Tibial artery (tissue), 4 donors: ENCODE measurements at places on chromosomes 6 and 20.
A peak's percentile ranks its signal among the peaks of the same experiment; 100 is the strongest.

DNA sequence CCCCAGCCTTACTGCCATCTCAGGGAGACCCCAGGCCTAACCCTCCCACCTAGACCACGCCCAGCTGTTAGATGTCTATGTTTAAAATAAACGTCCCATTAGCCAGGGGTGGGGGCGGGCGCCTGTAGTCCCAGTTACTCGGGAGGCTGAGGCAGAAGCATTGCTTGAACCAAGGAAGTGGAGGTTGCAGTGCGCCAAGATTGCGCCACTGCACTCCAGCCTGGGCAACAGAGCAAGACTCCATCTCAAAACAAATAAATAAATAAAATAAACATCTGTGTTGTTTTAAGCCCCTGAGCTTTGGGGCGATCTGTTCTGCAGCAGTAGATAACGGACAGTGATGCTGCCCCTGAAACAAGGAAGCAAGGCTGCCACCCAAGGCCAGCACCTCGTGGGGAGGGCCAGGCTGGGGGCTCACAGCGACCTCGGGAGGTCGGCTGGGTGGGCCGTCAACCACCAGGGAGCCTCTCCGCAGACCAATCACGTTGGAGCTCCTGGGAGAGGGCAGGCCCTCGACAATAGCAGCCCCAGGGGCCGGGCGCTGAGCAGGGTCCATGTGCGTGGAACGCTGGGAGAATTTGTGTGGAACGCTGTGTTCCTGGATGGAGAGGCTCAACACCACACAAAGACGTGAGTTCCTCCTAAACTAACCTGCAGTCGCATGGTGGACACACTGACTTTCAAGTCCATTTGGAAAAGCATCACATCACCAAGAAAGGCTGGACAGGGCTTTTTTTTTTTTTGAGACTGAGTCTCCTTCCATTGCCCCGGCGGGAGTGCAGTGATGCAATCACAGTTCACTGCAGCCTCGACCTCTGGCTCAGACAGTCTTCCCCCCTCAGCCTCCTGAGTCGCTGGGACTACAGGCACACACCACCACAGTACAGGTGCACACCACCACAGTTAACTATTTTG is 1.0 kb upstream of the HELZ2 start:
- no peak for DNase-seq

DNA sequence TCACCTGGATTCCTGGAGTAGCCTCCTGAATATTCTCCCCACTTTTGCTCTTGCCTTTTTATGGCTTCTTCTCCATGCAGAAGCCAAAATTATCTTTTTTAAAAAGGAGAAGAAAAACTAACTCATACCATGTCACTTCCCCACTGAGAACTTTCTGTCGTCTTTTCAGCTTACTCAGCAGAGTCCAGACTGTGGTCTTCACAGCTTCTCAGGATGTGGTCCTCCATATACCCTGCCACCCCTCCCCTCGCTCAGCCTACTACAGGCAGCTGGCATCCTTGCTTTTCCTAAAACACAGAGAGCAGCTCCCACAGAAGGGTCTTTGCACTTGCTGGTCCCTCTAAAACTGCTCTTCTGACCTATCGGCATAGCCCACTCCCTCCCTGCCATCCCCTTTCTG is 89.4 kb upstream of the ISM1 start:
- no peak for DNase-seq

DNA sequence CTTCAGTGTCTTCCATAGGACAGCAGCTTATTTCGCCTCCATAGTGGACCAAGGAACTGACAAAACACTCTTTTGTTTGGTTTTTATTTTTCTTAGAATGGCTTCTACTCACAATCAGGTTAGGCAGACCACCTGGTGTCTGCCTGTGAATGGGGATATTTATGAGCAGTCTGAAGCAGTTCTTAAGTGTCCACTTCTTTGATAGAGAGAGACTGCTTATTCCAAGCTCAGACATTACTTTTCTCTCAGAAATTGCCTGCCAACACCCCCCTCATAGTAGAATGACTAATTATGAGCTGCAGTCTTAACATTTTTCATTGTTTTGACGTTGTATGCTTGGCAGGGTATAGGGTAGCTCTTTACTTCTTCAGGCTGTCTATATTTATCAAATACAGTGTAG is 174.7 kb downstream of the ZFAND3 start:
- no peak for DNase-seq

DNA sequence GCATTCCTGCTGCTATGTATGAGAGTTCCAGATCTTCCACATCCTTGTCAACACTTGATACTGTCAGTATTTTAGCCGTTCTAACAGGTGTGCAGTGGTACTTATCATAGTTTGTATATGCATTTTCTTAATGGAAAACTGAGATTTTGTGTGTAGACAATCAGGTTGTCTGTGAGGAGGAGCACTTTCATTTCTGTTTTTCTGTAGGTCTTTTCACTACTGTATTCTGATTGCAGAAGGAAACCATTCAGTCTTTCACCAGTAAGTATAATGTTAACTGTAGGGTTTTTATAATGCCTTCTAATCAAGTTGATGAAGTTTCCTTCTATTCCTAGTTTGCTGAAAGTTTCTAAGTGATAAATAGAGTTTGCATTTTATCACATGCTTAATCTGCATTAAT is 107.5 kb downstream of the C6orf58 start:
- DNase-seq = no peak

DNA sequence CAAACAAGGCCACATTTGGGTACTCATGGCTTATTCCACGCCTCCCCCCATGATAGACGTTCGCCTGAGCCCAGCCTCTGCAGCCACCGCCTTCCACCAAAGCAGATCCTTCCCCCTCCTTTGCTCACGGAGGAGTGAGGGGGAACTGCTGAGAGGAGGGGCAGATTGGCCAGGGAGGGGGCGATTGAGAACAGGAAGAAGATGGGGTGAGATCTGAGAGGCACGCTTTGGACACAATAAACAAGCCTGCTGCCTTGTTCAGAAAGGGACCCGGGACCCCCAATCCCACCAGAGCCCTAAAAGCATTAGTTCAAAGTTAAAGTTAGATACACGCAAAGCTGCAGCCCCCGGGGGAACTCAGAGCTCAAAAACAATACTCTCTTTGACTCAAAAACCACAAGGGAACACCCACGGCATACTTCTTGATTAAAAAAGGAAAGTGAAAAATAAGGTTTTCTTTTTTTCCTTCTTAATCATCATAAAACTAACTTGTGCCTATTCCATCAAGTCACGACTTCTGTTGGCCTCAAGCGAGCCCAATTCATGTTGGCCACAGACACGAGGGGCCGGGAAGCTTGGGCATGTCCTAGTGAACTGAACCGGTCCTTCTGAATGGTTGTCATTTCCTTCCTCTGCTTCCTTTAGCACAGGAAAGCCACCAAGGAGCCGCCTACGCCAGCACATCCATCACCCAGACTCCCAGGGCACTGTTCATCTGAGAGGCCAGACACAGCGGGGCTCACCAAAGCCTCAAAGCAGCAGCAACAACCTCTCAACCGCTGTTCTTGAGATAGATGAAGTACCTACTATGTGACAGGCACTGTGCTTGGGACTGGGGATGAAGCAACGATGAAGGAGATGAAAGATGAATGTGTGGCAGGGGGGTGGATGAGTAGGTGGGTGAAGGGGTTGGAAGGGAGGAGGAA is 44.7 kb downstream of the NFATC2 start:
- DNase-seq = peak; percentile 47

- DNase-seq = no peak
Observed at GRCh38 chr6:2097464-2097863, 147.9 kb downstream of the GMDS start.

DNA sequence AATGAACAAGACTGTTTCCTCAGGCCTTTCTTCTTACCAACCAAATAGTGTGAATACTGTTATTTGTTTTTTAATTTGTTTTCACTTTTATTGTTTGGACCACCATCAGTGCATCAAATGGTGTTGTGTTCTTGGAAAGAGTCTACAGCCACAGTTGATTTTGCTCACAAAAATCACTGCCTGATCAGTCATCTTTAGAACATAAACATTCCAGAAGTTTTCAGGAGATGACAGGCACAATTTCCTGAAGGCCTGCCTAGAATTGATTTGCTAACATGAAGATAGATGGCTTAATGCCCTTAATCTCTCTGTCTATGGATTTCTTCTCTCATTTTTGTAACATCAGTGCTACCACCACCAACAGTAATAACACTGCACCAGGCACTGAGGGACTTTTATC is 13.5 kb downstream of the IL22RA2 start:
- no peak for DNase-seq

- DNase-seq = no peak
Observed at GRCh38 chr6:136920216-136920615, 1.9 kb upstream of the SLC35D3 start.

GRCh38 chr6:72321788-72322187 is 300.1 kb upstream of the KCNQ5 start:
- no peak for DNase-seq

DNA sequence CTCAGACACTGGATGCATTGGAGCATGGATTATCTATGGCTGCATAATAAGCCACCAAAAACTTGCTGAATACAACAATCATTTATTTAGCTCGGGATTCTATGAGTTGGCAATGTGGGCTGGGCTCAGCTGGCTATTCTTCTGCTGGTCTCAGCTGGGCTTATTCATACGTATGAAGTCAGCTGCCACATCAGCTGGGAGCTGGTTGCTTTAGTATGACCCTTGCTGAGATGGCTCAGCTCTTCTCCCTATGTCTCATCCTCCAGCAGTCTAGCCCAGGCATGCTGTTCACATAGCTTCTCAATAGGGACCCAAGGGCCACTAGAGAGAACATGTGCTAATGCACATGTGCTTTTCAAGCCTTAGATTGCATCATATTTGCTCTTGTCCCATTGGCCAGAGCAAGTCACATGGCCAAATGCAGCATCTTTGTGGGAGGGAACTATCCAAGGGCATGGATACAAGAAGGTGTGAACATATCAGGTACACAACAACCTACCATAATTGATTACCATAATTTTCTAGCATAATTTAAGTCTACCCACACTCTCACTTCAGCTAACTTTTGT is 444.6 kb downstream of the KIF16B start:
- no peak for DNase-seq
